ENCODE measurements at places on chromosomes 4 and X.
A peak's percentile ranks its signal among the peaks of the same experiment; 100 is the strongest.

DNA sequence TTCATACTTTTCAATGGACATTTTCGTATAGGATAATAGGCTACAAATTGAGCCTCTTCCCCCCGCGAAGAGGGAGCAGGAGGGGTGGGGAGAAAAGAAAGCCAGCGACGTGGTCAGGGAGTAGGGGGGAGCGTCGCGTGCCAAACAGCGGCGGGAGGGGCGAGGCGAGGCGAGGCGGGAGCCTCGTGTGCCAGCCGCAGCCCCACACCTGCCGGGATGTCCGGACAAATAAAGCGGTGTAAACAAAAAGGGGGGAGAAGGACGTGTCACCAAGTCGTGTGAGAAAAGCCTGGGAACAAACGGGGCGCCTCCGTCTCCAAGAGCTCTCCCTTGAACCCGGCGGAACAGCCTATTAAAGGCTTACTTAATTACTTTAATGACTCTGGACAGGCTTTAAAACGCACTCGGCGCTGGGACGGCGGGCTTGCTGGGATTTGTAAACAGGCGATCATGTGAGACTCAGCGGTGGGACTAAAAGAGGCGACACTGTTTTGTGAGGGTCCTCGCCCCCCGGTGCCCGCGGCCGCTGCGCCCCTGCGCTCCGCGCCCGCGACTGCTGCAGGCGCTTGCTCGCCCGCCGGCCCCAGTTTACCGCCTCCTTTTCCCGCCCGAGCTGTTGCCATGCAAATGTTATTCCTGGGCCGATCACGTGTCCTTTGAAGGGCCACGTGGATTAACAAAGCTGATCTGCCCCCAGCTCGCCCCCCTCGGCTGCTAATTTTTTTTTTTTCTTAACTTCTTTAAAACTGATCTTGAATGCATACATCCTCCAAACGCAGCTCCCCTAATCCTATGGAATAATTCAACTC, at the start of gene HELT:
Gene HELT (plus strand): TSS at position 527 of the 809 bp plus-strand sequence. CDS start 439 bp downstream, outside the sequence.
- DNase-seq, result no peak

DNA sequence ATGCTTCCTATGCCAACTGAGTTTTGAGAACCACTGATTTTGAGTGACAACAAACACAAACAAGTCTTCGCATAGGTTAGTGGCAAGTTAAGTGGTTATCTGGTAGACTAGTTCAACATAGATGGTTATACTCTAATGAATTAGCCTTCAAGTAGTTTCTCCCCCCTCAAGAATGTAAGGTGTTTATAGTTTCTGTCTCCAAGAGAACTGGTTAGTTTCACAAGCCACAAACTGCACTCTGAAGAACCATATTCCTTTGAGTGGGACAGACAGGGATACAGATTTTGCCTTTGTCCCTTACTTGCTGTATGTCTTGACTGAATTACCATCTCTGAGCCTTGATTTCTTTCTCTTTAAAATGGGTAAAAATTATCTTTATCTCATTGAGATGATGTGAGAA, 41.5 kb downstream of the PASD1 start:
- no peak for DNase-seq

- DNase-seq, result no peak
Measured at GRCh38 chr4:83605744-83606172, 69.8 kb downstream of the GPAT3 start.

GRCh38 chr4:57501720-57502119, 391.5 kb upstream of the IGFBP7 start:
- DNase-seq, result no peak

- no peak for DNase-seq
Measured at GRCh38 chrX:110066488-110067225, 63.7 kb downstream of the TMEM164 start.

DNA sequence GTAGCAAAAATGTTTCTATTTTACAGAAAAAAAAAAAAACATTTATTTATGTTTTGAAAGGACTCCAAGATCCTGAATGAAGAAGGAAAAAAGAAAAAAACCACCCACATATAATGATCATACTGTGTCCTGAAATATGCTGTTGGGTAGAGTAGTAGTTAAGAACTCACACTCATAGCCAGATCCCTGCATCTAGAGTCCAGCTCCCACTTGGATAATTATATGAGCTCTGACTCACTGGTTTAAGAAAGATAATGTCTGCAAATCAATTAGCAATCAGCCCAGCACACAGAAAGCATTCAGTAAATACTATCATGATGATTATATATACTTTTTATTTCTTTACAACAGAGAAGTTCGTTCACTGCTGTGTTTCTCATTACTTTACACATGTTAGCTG, 46.7 kb upstream of the MXRA5 start:
- no peak for DNase-seq

GRCh38 chr4:148097801-148098200, 344.4 kb downstream of the NR3C2 start:
- DNase-seq, result no peak

GRCh38 chrX:27728291-27728690, 79.5 kb upstream of the MAGEB10 start:
- no peak for DNase-seq

GRCh38 chr4:89438102-89438831, 130.7 kb upstream of the GPRIN3 start:
- DNase-seq, result peak; percentile 2

- DNase-seq, result no peak
Measured at GRCh38 chr4:184697956-184698355, 35.9 kb downstream of the CENPU start.

DNA sequence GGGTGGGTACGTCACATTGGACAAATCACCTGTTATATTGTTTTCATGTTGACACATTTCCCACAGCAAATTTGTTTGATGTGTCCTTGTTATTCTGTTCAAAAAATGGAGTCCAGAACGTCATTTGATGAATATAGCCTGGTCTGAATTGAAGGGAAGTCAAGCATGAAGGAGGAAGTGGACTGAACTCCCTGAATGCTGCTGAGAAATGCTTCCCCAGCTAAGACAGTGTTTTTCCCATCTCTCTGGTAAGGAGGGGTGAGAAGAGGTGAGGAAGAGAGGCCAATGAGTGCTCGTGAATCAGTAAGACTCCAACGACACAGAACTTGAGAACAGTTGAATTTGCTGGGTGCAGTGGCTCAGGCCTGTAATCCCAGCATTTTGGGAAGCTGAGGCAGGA, 127.4 kb downstream of the RBM47 start:
- DNase-seq, result no peak

DNA sequence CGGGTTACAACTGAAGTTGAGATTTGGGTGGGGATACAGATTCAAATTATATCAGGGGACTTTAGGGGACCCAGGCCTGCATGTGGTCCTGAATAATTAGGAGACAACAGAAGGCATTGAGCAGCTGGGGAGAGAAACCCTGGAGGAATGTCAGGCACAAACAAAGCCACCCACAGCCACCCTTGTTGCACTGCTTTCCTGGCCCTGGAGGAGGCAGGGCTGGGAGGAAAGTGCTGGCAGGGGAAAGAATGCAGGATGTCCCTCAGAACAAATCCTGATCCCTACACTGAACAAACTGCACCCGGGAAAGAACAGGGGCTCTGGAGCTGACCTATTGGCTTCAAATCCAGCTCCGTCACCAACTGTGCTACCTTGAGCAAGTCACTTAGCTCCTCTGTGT, 214.1 kb upstream of the ATP6AP2 start:
- DNase-seq, result no peak

DNA sequence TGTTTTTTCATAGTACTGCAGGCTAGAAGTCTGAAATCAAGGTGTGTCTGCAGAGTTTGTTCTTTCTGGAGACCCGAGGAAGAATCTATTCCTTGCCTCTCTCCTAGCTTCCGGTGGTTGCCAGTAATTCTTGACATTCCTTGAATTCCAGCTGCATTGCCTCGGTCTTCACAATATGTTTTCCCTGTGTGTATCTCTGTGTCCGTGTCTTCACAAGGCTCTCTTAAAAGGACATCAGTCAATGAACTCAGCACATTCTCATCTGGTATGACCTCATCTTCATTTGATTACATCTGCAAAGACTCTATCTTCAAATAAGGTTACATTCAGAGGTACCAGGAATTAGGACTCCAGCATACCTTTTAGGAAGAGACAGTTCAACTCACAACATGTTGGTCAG, 163.4 kb downstream of the BANK1 start:
- no peak for DNase-seq

DNA sequence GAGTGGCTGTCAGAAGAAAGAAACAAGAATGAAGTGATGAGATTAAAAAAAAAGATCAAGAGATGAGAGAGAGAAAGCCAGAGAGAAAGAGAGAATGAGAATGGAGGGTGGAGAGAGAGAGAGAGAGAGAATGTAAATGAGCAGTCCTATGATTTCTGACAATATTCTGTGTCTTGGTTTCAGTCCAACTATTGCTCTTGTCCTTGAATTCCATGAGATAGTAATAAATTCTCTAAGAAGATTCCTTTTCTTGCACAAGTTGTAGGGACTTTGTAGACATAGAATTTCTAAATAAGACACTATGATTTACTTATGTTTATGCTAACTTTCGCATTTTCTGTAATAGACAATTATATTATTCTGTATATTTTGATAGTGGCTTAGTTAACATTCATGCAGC, 149.6 kb upstream of the CTSO start:
- no peak for DNase-seq

DNA sequence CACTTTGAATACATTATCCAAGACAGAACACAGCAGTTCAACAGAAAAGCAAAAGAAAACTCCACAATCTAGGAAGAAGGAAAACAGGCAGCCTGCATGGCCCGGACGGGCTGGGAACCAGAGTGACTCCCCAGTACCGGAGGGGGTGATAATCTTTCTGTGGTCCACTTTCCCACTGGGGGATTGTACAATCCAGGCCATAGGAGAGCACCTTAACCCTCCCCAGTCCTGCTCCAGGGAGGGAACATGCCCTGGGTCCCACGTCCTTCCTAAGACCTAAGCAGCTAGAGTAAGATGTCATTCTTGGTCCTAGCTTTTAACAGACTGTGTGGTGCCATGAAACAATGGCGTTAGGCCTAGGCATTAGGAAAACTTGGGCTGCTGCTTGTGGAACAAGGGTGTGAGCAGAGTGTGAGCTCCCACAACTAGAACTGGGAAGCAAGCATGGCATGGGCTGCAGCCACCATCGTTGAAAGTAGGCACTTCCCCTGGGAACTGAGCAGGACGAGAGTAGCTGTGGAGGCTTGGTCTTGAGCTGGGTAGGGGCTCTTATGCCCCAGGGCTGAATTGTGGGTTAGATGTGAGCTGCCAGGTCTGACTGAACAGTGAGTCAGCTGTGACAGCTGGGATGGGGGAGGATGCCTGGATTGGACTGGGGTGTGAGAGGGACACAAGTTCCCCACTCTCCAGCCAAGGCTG, 42.4 kb downstream of the NAT8L start:
- DNase-seq, result no peak

- no peak for DNase-seq
Measured at GRCh38 chr4:91243132-91243531, 1060.6 kb upstream of the GRID2 start.

GRCh38 chr4:2093265-2093664, 34.1 kb downstream of the NAT8L start:
- no peak for DNase-seq

DNA sequence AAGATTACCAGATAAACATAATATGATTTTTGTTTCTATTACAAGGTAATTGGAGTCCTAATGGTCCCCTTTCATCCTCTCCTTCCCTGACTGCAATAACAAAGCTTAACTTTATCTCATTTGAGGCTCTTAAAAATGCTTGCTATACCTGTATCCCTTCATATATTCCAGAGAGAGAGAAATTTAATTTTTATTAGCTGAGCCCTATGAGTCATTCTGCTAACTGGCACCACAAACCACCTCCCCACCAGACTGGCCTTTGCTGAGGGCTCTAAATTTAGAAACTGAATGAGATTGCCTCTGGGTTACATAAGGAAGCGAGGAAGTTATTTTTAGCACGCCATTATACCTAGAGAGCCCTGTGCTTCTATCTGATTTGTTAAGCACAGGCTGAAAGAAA, 27.4 kb downstream of the CBLL2 start:
- no peak for DNase-seq

DNA sequence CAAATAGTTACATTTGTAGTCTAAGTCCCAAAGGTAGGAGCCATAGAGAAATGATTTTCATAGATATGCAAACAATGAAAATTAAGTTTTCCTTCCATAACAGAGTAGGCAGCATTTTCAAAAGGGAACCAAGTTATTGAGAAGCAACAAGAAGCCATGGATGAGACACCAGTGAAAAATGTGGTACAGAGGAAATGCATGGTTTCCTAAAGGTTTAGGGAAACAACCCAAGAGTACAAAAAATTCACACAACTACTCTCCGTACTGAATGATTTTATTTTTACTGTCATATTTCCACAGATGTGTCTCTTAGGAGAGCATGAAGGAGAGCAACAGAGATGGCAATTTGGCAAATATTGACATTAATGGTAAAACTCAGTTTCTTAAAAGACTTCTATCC, 1408.9 kb upstream of the PCDH7 start:
- no peak for DNase-seq

DNA sequence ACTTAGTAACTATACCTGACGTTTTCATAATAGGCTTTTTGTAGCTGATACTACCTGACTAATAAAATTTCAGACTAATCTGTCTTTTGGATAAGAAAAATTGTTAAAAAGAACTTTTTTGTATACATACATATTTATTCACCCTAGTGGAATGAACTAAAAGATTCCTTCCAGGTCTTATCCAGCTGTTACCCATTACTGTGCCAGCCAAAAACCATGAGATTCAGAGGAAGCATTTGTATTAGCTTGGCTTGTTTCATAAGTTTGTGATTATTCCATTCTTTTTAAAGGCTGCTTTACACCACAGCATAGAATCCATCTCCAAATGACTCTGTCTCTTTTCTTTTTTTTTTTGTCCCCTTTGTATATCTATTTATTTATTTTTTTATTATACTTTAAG, 149.4 kb downstream of the FAT4 start:
- no peak for DNase-seq

DNA sequence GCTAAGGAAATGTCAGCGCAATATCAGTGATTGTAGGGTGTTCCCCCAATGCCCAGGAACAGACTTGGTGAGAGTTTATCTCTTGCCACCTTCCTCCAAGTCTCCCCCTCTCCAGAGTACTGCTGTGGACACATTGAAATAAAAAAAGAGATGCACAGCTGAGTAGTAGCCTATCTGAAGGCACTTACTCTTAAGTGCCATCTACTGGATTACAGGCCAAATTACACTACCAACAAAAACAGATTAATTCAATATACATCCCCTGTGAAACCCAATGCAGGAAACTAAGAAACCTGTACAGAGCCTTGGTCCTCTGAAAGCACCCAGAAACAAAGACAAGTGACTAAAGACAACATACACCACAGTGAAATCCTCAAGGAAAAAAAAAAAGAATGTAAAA, 460.3 kb downstream of the ZIC3 start:
- no peak for DNase-seq

DNA sequence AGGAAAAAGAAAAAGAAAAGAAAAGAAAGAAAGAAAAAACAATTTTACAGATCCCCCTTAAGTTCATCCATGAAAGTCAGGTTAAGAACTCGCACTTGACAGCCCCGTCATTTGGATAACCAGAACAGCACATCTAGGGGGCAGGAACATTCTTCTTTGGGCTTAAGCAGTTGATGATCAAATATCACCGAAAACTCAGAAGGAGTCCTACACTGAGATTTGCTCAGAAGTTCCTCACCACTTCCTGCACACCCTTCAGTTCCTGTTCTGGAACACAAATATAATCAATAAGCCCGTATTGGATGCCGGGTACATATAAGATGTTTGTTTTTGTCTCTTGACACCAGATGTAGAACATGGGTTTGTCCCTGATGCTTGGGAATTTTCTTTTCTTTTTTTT, 14.7 kb downstream of the NLGN3 start:
- DNase-seq, result no peak

- DNase-seq, result no peak
Measured at GRCh38 chr4:107333518-107333917, 297.4 kb upstream of the DKK2 start.

Measured in stimulated activated CD8-positive, alpha-beta memory T cell treated with anti-CD3 and anti-CD28 coated beads, Interleukin-7, amount 100 ng/mL, for 24 hours (primary cell).